ENCODE measurements at places on chromosomes 5 and 9. TPM values are rescaled to one million over a fixed set of nuclear protein-coding genes. Genes with fewer than 3 reads are reported as not detected.

Gene SHC3
- total RNA-seq, result 1.1 TPM

GRCh38 chr5:72248410-72248981 lies 71.5 kb downstream of the MRPS27 start:
- DNase-seq, result no peak
- no peaks in the 10 kb centered on the region for H3K36me3 ChIP-seq
- no peak overlapping the region for H3K4me3 ChIP-seq
- H3K27ac ChIP-seq, result no peak overlapping the region
- H3K4me1 ChIP-seq, result peaks cover 63% of the 10 kb centered on the region

DNA sequence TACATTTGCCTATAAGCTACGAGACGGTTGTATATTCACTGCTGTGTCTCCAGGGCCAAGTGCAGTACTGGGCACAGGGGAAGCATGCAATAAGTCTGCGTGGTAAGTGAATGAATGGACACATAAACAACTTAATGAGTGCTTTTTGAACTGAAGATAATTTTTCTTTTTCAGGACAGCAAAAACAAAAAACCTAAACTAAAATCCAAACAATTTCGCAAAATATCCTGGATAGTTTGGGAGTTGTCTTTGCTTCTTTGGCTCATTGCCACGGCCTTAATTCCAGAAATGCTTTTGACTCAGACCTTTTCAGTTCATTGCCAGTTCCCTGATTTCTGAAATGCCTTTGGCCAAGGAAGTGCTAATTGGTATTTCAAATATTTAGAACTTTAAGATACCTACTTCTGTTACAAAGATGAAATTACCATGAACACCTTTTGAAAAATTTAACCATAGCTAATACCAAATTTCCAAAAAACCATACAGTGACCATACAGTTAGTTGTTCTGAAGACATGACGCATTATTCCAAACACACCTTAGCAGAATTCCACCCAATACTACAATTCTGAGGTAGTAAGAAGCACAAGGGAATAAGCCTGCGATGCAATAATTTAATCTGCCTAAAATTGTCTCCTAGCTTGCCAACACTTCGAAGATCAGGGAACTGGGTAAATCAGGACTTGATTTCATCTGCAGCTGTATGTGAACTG lies 42.8 kb downstream of the TEK start:
- H3K36me3 ChIP-seq, result no peaks in the 10 kb centered on the region
- H3K27ac ChIP-seq, result no peak overlapping the region
- no peak overlapping the region for H3K4me3 ChIP-seq
- no peaks in the 10 kb centered on the region for H3K4me1 ChIP-seq
- DNase-seq, result no peak

GRCh38 chr9:120878188-120879130 lies 1.5 kb upstream of the PHF19 start:
- no peak overlapping the region for H3K27ac ChIP-seq
- DNase-seq, result no peak
- peak overlapping the region; percentile 89 for H3K4me3 ChIP-seq
- peaks cover 16% of the 10 kb centered on the region for H3K36me3 ChIP-seq

Gene ST8SIA4
- not detected for total RNA-seq

DNA sequence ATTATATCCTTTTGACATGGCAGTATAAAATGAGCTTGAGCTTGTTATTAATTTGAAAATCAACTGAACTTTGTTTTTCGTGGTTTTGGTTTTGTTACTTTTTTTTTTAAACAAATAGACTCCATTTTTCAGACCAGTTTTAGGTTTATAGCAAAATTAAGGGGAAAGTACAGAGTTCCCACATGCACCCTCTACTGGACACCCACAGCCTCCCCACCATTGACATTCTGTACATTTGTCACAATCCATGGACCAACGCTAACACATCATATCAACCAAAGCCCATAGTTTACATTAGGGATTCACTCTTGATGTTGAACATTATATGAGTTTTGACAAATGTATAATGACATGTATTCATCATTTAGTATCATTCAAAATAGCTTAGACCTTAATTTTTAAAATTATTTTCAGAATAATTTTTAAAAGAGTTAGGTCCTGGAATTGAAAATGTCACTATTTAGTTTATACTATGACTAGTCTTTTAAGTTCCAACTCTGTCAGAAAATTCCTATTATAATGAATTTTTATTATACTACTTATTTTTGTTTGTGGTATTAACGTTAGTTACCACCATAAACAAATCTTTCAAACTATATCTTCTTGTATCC lies 35.3 kb upstream of the JMY start:
- peak; percentile 10 for DNase-seq
- H3K27me3 ChIP-seq, result no peaks in the 10 kb centered on the region
- no peak overlapping the region for H3K27ac ChIP-seq
- H3K4me3 ChIP-seq, result no peak overlapping the region
- H3K36me3 ChIP-seq, result no peaks in the 10 kb centered on the region
- H3K4me1 ChIP-seq, result no peaks in the 10 kb centered on the region

GRCh38 chr5:959581-960531 lies 48.7 kb upstream of the NKD2 start:
- H3K4me3 ChIP-seq, result no peak overlapping the region
- H3K4me1 ChIP-seq, result peaks cover 34% of the 10 kb centered on the region
- H3K27ac ChIP-seq, result no peak overlapping the region

DNA sequence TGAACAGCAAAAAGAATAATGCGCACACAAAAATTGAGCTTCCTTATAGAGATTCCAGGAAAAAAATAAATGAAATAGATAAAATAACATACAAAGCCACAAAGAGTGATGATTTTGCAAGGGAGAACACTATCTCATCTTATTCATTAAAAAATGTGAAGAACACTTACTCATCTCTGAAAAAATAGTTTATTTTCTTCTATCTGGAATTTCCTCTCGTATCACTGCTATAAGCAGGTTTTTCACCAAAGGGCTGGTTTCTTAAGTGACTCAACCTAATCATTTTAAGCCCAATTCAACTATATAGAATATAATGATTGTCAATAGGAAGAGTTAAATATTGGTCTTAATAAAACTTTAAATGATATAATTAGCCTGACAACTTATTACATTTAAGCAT lies 504.9 kb downstream of the NR2F1-AS1 start:
- H3K27ac ChIP-seq, result no peak overlapping the region
- no peak for DNase-seq
- no peaks in the 10 kb centered on the region for H3K27me3 ChIP-seq
- peaks cover 37% of the 10 kb centered on the region for H3K4me1 ChIP-seq

Gene PCDHGA5
- total RNA-seq, result 0.11 TPM

DNA sequence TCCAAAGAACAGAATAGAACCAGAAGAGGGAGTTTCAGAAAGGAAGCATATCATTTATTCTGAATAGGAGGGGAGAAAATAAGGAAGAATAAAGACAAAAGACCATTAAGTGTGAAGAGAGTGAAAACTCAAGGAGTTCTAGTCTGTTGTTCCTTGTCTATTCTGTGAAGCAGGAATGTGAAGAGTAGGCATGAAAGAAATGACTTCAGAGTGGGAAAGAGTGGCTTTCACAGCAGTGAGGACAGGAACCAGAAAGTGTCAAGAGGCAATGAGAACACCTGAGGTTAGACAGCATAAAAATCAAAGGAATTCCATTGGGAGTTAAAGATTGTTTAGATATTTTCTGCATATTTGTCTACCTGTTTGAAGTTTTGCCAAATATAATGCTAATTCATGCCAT lies 768.8 kb upstream of the GRAMD2B start:
- no peaks in the 10 kb centered on the region for H3K36me3 ChIP-seq
- no peak for DNase-seq
- H3K27ac ChIP-seq, result no peak overlapping the region
- H3K27me3 ChIP-seq, result no peaks in the 10 kb centered on the region
- H3K4me1 ChIP-seq, result no peaks in the 10 kb centered on the region
- H3K4me3 ChIP-seq, result no peak overlapping the region

- no peaks in the 10 kb centered on the region for H3K27me3 ChIP-seq
- no peak overlapping the region for H3K4me3 ChIP-seq
- DNase-seq, result peak; percentile 69
- peaks cover 56% of the 10 kb centered on the region for H3K4me1 ChIP-seq
- H3K36me3 ChIP-seq, result no peaks in the 10 kb centered on the region
Measured at GRCh38 chr5:134247428-134248224, 21.8 kb upstream of the PPP2CA start.

DNA sequence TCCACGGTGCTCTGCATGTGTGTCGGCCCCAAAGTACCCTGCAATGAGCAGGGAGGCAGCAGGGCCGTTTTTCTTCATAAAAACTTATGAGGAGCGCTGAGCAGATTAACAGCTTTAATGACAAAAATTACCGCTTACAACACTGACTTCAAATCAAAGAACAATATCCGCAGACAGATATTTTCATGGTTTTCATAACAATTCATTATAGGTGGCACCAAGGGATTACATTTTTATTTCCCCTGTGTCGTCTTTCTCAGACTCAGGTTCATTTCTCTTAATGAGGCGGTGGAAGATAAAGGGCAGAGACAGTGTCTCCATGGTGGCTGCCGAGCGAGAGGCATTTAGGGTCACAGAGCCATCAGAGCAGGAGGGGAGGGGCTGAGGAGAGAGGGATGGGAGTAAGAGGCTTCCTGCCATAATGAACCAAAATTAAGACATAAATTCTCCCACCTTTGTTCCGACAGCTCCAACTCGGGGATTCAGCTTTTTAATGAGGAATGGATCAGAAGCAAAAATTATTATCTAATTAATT lies 240.7 kb upstream of the CLINT1 start:
- DNase-seq, result no peak
- no peak overlapping the region for H3K4me3 ChIP-seq
- no peaks in the 10 kb centered on the region for H3K4me1 ChIP-seq
- no peaks in the 10 kb centered on the region for H3K27me3 ChIP-seq
- no peaks in the 10 kb centered on the region for H3K36me3 ChIP-seq

- DNase-seq, result no peak
- H3K4me1 ChIP-seq, result no peaks in the 10 kb centered on the region
- H3K36me3 ChIP-seq, result peaks cover 3% of the 10 kb centered on the region
- H3K4me3 ChIP-seq, result no peak overlapping the region
- no peak overlapping the region for H3K27ac ChIP-seq
Measured at GRCh38 chr9:77731930-77732329, 83.8 kb upstream of the GNA14 start.

Gene HK3
- total RNA-seq, result not detected

DNA sequence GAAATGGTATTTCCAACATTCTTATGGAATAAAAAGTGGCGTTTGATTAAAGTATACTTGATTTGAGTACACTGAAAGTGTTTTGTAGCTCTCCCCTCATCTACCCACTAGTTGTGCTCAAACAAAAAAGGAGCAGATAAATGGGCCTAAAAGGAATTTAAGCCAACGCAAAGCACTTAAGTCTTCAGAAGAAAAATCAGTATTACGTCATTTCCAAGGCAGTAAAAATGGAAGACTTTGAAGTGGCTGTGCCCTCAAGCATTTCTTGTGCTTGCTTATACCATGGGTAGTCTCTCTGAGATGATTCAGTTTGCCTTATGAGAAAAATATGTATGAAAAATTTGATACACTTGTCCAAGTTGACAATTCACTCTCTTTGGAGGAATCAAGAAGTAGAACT lies 279.9 kb upstream of the CD180 start:
- H3K4me3 ChIP-seq, result no peak overlapping the region
- no peak overlapping the region for H3K27ac ChIP-seq
- H3K36me3 ChIP-seq, result no peaks in the 10 kb centered on the region
- H3K4me1 ChIP-seq, result no peaks in the 10 kb centered on the region
- DNase-seq, result no peak

GRCh38 chr5:77984587-77984986 lies 208.4 kb upstream of the TBCA start:
- H3K4me1 ChIP-seq, result peaks cover 26% of the 10 kb centered on the region
- no peaks in the 10 kb centered on the region for H3K36me3 ChIP-seq
- DNase-seq, result peak; percentile 17
- H3K4me3 ChIP-seq, result no peak overlapping the region
- no peaks in the 10 kb centered on the region for H3K27me3 ChIP-seq
- no peak overlapping the region for H3K27ac ChIP-seq

GRCh38 chr5:108911055-108911454 lies 163.4 kb downstream of the FER start:
- H3K4me1 ChIP-seq, result no peaks in the 10 kb centered on the region
- no peaks in the 10 kb centered on the region for H3K27me3 ChIP-seq
- no peak overlapping the region for H3K4me3 ChIP-seq
- no peak for DNase-seq
- no peak overlapping the region for H3K27ac ChIP-seq

DNA sequence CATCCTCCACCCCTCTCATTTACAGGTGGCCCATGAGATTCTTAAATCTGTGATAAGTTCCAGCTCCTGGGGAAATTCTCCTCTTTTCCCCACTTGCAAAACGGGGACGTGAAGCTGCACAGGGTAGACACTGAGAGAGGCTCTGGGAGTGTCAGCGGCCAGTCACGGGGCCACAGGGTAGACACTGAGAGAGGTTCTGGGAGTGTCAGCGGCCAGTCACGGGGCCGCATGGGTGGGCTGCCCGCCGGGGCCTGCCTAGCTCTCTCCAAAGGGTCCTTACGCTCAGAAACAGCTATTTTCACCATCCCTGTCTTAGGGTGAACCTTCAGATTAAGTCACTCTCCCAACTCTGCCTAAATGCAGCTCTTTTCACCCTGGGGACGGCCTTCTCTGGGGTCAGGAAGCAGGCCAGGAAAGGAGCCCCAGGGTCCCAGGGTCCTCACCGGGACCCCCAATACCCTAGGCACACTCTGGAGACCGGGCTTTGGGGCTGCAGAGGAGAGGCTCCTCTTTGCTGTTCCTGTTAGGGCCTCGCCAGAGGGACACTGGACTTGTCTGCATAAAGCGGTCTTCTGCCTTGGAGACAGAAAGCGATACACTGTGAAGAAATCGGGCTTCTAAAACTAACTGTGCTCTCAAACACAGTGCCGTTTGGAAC lies 1.5 kb downstream of the FAM78A start:
- H3K27ac ChIP-seq, result no peak overlapping the region
- H3K27me3 ChIP-seq, result peaks cover 17% of the 10 kb centered on the region
- peaks cover 59% of the 10 kb centered on the region for H3K4me1 ChIP-seq
- peak overlapping the region; percentile 42 for H3K4me3 ChIP-seq

Gene PDE6A
- total RNA-seq, result not detected

Gene SHOC1
- total RNA-seq, result not detected

Gene CCL27
- not detected for total RNA-seq

GRCh38 chr5:134551901-134552300 lies 26.4 kb downstream of the JADE2 start:
- peaks cover 35% of the 10 kb centered on the region for H3K36me3 ChIP-seq
- H3K4me3 ChIP-seq, result no peak overlapping the region
- H3K27ac ChIP-seq, result no peak overlapping the region
- no peak for DNase-seq
- peaks cover 6% of the 10 kb centered on the region for H3K4me1 ChIP-seq
- no peaks in the 10 kb centered on the region for H3K27me3 ChIP-seq

Gene DEPDC1B
- 78.3 TPM for total RNA-seq

GRCh38 chr5:142915813-142916424 lies 145.7 kb downstream of the ARHGAP26 start:
- H3K27me3 ChIP-seq, result no peaks in the 10 kb centered on the region
- DNase-seq, result peak; percentile 50
- peaks cover 4% of the 10 kb centered on the region for H3K36me3 ChIP-seq
- H3K4me3 ChIP-seq, result no peak overlapping the region
- H3K4me1 ChIP-seq, result peaks cover 26% of the 10 kb centered on the region

Gene S1PR3
- 0.02 TPM for total RNA-seq

DNA sequence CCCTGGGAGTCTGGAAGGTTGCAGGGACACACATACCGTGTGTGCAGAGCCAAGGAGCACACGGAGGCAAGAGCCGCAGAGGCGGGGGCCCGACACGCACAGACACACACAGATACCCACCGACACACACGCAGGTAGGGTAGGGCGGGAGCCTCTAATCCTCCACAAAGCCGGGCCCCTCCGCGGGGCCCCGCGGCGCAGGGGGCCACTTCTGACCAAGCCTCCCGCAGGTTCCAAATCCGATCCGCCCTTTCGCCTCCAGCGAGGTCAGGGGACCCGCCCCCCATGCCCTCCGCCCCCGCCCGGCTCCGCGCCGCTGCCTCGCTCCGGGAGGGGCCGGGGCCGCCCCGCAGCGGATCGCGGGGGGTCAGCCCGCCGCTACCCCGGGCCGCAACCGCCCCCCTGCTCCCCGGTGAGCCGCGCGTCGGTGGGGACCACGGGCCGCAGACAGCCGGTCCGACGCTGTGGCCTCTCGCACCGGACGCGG lies 1.4 kb upstream of the LMX1B start:
- no peak overlapping the region for H3K27ac ChIP-seq
- H3K27me3 ChIP-seq, result peaks cover 39% of the 10 kb centered on the region

Gene CD74
- 30.1 TPM for total RNA-seq

Measured in HepG2 (cell line).